Hematopoietic multipotent progenitor cell treated with erythropoietin and hydrocortisone succinate and interleukin-3 and kit ligand, for 17 days (in vitro differentiated cells): ENCODE measurements at places on chromosomes 5 and 9.

- DNase-seq, result no peak
These were observed 137.8 kb upstream of the MAP1B start for GRCh38 chr5:71969460-71969859.

- no peak for DNase-seq
These were observed 32.6 kb downstream of the CD180 start for GRCh38 chr5:67163863-67164595.

DNA sequence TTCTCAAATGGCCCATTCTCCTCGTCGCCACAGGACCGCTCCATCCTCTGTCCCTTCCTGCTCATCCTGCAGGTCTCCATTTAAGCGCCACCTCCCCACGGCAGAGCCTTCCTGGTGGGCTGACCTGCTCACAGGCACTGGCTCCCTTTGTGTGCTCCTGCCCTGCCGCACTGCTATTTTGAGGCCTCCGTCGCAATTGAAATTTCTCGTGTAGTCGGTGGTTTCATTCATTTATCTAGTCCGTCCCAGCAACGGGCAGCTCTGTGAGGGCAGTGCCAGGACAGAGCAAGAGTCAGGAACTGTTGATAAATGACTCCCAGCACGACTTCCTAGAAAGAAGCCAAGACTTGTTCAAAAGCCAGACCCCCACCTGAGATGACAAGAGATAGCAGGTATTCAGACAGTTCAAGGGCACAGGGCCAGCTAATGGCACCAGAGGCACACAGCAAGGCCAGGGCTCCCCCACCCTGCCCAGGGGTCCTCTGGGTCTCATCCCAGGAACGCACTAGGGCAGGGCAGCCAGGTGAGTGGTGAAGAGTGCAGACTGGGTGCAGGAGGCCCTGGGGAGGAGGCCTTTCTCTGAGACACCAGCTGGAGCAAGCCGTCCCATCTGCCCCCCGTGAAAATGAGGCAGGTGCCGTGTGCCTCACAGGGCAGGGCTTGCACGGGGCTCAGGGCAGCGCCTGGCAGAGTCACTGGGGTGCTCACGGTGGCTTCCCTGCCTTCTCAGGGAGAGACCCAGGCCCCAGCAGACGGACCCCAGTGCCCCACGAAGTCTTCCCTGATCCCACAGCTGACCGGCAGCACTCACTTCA, 36.9 kb downstream of the FAM78A start:
- no peak for DNase-seq

DNA sequence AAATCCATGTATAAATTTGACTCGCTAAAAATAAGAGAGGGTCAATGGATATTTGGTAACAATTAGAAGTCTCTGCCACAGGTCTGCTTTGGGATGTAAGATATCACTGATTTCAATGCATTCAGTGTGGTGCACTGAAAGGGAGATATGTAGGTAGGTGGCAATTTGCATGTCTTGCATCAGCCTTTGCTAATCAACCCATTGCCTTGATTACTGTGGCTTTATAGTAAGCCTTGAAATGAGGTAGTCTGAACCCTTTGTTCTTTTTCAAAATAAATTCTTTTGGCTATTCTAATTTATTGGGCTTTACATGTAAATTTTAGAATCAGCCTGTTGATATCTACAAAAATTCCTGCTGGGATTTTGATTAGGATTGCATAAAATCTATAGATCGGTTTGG, 15.8 kb upstream of the TBCA start:
- DNase-seq, result no peak
